Ovary (tissue), 10 donors: ENCODE measurements at places on chromosomes 12 and 14. TPM values are rescaled to one million over a fixed set of nuclear protein-coding genes. Genes with fewer than 3 reads are reported as not detected.

The ANGEL1 gene
- total RNA-seq = 19.6 TPM

The DNAJC22 gene
- total RNA-seq = 0.38 TPM

- H3K4me1 ChIP-seq = peaks cover 1% of the 10 kb centered on the region
- no peak overlapping the region for H3K27ac ChIP-seq
- no peak overlapping the region for H3K4me3 ChIP-seq
- H3K36me3 ChIP-seq = no peaks in the 10 kb centered on the region
Measured at GRCh38 chr12:95796982-95797289, 6.4 kb upstream of the NTN4 start.

GRCh38 chr12:65822732-65823512, 1.4 kb upstream of the HMGA2 start:
- H3K36me3 ChIP-seq = no peaks in the 10 kb centered on the region
- no peaks in the 10 kb centered on the region for H3K27me3 ChIP-seq
- no peak overlapping the region for H3K27ac ChIP-seq
- no peak for DNase-seq
- H3K4me3 ChIP-seq = no peak overlapping the region

GRCh38 chr12:63915105-63915800, 70.8 kb downstream of the SRGAP1 start:
- peaks cover 18% of the 10 kb centered on the region for H3K4me1 ChIP-seq
- H3K27me3 ChIP-seq = no peaks in the 10 kb centered on the region
- no peak overlapping the region for H3K27ac ChIP-seq
- no peak for DNase-seq

DNA sequence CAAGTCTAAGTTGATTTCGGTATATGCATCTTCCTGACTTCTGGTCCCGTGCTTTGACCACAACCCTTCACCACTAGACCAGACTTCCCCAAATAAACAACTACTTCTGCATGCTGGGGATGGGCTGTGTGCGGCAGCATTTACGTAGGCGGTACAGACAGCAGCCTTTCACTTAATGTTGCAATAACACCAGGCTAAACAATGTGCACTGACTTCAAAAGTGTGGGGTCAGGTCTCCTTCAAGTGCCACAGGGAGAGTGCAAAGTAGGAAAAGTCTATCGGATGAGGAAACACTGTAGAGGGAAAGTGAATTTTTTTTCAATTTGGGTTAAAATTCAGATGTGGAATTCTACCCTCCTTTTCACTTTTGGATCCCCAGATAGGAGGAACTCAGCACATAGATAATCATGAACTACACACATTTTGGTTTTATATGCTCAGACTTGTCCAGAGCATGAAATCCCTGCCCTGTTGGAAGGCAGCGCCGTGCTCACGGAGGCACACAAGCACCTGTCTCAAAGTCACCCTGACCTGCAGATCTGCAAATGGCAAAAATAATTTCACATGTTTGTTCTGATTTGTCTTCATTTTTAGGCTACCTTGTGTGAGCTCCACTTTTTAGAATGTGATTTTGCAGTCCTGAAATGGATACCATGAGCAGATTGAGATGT, 3.6 kb upstream of the FOS start:
- H3K27ac ChIP-seq = no peak overlapping the region
- peaks cover 13% of the 10 kb centered on the region for H3K4me1 ChIP-seq
- no peaks in the 10 kb centered on the region for H3K36me3 ChIP-seq
- no peaks in the 10 kb centered on the region for H3K27me3 ChIP-seq
- no peak for DNase-seq
- H3K4me3 ChIP-seq = no peak overlapping the region
